ENCODE measurements at places on chromosomes 16 and 17.
A peak's percentile ranks its signal among the peaks of the same experiment; 100 is the strongest.

GRCh38 chr16:78405833-78406232 is 306.4 kb downstream of the WWOX start:
- DNase-seq: no peak

DNA sequence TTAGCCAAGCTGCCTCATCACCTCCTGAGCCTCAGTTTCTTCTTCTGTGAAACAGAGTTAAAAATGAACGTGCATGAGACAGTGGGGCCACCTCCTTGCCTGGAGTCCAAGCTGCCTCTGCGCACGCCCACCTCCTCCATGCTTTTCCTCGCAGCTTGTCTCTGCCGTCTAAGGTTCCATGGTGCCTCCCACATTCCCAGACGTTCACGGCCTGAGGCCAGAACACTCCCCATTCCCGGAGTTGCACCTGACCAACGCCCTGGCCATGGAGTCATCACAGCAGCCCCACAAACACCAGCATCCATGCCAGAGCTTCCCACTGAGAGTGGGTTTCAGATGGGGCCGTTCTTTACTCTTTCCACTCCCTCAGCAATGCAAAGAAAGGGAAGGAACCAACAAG is 183.0 kb upstream of the FOXF1 start:
- DNase-seq: no peak

- DNase-seq: no peak
These were observed 480 bp downstream of the TXNL4B start for GRCh38 chr16:72092832-72093447.

DNA sequence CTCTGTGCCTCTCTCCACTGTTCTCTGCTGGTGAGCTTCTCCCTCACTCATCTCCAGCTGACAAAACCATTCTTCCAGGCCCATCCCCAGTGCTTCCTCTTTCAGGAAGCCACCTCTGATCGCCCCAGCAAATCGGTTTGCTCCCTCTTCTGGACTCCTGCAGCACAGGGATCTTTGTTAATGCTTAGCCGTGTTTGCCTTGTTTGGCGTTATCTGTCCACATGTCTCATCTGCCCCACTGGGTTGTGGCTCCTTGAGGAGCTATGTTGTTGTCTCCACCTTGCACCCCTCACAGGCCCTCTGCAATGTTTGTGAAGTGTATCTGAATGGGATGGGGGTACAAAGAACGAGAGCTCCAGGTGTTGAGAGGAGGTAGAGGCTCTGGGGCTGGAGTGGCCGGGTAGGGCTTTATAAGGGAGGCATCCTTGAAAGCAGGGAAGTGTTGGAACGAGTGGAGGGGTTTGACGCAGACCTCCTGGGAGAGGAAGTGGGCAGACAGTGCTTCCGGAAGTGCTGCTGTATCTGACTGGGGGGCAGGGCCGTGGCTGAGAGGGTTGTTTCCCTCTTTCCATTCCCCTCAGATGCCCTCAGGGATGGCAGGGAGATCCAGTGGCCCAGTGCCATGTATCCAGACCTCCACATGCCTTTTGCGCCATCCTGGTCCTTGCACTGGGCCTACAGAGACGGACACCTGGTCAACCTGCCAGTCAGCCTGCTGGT is 27.8 kb downstream of the CASKIN2 start:
- DNase-seq: peak; percentile 70

DNA sequence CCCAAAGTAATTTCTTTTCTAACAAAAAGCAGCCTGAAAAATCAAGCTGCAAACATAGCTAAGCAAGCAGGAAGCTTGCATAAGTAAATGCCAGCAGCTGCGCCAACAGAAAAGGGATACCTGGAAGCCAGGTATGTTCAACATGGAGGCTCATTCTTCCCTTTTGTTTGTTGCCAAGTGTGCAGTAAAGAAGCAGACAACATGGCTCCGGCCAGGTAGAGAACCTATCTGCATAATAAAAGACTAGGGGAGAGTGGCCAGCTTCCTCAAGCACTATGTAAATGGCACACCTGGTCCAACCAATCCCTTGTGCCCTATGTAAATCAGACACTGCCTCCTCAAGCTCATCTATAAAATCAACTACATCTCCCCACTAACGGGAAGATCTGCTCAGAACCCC is 1407.0 kb downstream of the CDH11 start:
- no peak for DNase-seq

DNA sequence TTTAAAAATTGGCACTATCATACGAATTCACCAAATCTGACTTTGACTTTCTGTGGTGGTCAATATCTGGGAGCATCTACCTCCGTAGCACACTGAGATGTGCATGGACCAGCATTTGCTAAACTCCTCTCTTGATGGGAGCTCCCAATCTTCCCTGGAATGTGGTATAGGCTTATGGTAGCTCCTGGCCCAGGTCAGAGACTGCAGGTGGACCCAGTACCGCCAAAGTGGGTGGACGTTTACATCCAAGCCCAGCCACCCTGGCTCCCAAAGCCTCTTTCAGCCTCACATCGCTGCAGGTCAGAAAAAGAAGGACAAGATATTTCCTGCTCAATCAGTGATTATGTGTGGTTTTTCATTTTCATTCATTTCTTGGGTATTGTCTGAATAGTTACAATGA is 43.1 kb upstream of the NKD1 start:
- no peak for DNase-seq

All from posterior cingulate gyrus (tissue), 11 donors.